ENCODE measurements at places on chromosomes 2 and 18.

DNA sequence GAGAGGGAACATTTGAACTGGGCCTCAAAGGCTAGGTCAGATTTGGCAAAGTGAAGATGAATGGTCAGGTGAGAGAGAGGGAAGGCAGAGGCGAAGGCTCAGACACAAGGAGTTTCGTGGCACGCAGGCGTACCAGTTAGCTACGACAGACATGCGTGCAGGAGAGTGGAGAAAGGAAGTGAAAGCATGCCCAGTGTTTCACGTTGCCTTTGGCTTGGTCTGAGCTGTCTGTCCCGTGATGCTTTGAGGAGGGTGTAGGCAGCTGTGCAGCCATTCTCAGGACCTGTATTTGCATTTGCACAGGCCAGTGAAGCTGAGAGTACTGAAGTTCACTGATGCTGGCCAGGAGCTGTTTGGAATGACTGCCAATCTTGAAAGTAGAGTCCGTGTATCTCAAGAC, 69.5 kb downstream of the HNRNPLL start:
- DNase-seq = no peak

DNA sequence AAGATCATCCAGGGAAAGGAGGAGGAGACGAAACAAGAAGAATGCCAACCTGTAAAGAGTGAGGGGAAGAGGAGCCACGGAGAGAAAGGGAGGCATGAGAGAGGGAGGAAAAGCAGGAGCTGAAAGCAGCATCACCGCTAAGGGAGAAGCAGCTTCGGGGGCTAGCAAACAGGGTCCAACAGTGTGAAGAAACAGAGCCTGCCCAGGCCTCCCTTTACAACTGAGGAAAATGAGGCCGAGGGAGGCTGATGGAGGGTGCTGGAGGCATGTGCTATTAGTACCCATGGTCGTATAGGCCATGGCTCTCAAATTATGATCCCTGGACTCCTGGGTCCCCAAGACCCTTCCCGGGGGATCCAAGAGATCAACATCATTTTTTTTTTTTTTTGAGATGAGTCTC, 50.4 kb upstream of the ASPRV1 start:
- no peak for DNase-seq

GRCh38 chr2:234796045-234796591, 155.7 kb upstream of the SH3BP4 start:
- DNase-seq = no peak

DNA sequence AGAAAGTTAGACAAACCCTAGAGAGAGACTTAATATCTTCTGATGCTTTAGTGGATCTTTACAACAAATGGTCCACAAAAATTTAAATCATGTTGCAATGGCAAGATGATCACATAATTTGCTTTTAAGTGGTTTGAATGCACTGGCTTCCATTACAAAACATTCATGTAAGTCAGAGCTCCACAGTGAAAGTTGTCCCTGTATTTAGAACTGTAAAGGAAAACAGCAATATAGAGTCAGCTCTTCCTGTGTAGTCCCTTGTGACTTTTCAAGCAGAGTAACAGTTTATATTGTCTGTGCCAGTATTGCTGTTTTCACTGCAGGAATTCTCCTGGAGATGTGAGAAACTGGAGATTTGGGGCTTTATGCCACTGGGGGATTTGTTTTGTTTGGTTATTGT, 77.7 kb downstream of the MEIS1 start:
- no peak for DNase-seq

- DNase-seq = no peak
Measured at GRCh38 chr2:96783388-96783787, 22.7 kb downstream of the CNNM4 start.

GRCh38 chr2:12702168-12703121, 14.3 kb upstream of the TRIB2 start:
- DNase-seq = peak; percentile 36

DNA sequence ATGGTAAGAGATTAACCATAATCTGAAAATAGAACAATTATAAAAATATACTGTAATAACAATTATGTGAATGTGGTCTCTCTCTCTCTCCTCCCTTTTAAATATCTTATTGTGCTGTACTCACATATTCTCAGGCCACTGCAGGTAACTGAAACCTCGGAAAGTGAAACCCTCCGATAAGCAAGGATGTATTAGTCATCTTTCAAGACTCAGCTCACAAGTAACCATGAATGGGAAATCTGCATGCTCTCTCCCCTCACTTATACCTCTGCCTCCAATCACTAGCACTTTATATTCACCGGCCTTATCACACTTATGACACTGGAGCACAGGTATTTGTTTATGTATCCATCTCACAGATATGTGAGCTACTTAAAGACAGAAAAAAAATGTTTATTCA, 139.7 kb downstream of the LRP2 start:
- no peak for DNase-seq

GRCh38 chr2:113070606-113070975, 2.8 kb downstream of the IL1F10 start:
- no peak for DNase-seq

- peak; percentile 37 for DNase-seq
Measured at GRCh38 chr2:235614176-235614860, 120.5 kb downstream of the AGAP1 start.

- no peak for DNase-seq
Measured at GRCh38 chr2:135799738-135800137, 37.2 kb downstream of the LCT start.

DNA sequence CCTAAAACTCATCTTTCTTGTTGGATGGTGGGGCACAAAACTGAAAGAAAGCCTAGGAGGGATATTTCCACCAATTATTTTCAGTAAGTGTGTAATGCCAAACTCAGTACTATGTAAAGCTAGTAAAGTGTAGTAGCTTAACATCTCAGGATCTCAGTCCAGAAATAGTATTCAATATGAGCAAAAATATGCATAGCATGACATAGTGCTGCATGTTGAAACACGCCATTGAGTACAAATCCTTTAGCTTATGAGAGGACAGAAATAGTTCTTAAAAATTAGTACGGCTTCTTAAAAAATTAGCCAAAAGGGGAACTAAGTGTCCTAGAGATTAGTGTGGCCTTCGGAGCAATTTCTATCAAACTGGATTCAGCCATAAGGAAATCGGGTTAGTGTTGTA, 21.7 kb upstream of the ATL2 start:
- DNase-seq = no peak

- DNase-seq = no peak
Measured at GRCh38 chr18:10604182-10604581, 78.4 kb downstream of the NAPG start.

GRCh38 chr18:44516450-44516849, 164.2 kb upstream of the SETBP1 start:
- DNase-seq = no peak

GRCh38 chr2:112147382-112148168, 9.4 kb downstream of the FBLN7 start:
- no peak for DNase-seq

DNA sequence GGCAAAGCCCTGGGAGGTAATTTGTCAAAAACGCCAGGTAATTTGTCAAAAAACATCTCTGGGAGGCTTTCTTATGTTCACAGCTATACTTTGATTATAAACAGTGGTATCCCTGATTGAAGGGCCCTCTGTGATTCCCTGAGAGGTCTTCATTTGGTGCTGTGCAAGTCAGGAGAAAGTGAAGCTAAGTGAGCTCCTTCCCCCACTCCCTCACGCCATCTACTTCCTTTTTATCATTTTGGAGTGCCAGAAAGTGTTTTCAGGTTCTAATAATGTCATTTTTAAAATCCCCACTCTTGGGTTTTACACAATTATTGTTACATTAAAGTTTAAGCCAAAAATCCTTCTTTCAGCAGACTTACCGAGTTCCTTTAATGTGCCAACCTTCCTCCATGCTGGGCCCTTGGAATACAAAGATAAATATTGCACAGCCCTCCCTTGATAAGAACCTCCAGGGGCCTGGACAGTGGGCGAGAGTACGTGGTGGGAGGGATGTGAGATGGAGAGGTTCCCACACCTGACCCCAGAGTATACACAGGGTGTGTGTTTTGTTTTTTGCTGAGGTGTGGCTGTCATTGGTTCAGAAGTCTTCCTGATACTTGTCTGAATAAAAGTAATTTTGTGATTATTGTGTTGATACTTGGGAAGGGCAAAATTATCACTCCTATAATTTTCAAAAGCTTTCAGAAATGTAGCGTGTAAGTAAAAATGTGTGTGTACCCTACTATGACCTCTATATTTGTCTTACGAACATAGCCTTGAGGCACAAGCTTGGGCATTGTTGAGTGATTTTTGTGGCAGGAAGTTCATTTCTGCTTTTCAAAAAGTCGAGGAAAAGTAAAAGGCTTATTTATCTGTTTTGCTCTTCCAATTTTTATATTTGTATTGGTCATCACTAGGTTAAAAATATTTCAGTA, 8.2 kb downstream of the MAPRE2 start:
- no peak for DNase-seq

GRCh38 chr18:23458830-23459529, 5.9 kb downstream of the RIOK3 start:
- DNase-seq = no peak

GRCh38 chr18:50282521-50283335, 1.4 kb upstream of the MBD1 start:
- no peak for DNase-seq

- no peak for DNase-seq
Measured at GRCh38 chr2:215553946-215554345, 118.1 kb upstream of the FN1 start.

DNA sequence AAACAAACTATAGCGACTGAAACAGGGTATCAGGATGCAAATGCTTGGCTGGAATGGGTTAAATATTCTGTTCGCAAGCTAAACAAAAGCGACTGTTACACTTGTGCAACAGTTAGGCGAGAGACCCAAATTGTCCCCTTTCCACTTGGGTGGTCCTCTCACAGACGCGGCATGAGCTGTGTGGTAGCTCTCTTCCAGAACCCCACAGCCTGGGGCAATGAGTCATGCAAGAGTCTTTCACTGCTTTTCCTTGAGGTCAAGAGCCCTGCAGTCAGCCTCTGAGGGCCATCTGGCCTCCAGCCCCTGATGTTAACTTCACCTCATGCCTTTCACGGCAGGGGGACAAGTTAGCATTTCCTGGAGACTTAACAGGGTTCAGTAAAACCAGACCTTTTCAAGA, 25.7 kb downstream of the SULT1C4 start:
- no peak for DNase-seq

GRCh38 chr2:126571403-126571802, 84.6 kb upstream of the GYPC start:
- no peak for DNase-seq

DNA sequence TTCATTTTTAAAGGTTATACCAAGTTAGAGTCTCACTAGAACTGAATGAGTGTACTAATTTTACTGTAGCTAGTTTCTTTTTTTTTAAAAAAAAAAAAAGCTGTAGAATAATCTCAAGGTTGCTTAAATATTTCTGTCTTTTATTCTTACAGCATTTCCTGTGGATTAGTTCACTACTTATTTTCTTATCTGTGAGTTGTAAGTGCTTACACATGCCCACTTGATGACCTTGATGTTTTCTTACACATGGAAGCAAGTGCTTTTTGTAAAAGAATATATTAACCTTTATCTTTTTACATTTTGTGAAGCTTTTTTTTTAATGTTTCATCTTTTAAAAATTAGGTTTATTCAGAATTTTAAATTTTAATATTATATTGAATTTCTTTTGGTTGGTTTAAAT, 57.8 kb downstream of the MSH2 start:
- no peak for DNase-seq

GRCh38 chr18:39748727-39749126, 2183.1 kb upstream of the CELF4 start:
- no peak for DNase-seq

GRCh38 chr2:65778137-65778536, 345.7 kb upstream of the SPRED2 start:
- no peak for DNase-seq

DNA sequence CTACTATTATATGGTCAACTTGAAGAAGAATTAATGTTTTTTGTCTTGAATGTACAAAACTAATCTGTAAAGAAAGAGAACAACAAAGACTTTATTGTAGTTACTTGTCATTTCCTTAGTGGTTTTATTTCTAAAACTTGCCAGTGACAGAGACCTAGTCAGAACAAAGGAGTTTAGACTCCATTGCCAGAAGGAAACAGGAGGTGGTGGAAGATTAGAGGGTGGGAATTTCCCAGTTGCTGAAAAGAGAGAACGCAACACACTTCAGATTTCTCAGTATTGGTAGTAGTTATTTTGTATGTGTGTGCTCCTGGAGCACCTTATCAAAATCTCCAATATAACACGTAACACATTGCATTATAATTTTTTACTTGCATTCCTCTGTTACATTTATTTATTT, 81.4 kb downstream of the CDCA7 start:
- DNase-seq = no peak

DNA sequence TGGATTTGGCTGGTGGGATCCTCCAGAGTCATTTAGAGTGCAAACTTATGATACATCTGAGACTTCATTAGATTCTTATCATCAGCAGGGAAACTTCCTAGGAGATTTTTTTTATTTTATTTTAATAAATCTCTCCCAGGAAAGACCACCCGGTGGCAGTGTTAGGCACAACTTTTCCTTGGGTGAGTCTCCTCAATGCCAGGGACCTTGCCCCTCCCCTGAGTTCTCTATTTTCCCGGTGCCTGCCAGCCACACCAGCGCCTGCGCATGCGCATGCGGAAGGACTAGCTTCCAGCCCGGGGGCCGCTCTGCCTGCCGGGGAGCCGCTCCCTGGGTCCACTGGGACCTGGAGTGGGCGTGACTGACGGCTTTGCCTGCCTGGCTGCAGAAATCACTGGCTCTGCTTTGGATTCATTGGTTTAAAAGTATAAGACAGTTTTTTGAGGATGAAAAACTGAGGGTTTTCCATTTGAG, 86.6 kb downstream of the TMEM182 start:
- DNase-seq = peak; percentile 96

DNA sequence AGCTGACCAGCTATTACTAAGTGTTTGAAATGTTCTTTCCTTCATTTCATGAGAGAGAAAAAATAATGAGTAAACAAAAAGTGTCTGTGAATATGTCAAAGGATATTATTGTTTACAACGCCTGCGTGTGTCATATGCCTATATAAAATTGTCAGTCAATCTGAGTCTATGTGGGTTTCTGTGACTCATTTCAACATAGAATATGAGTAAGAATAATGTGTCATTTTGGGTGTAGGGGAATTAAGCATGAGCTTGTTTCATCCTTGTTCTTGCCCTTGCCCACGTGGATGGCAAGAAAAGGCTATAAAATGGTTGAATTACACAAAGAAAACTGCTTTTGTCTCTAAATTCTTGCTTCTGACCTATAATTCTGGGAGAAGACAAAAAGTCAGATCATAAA, 466.0 kb downstream of the PTH2R start:
- no peak for DNase-seq

DNA sequence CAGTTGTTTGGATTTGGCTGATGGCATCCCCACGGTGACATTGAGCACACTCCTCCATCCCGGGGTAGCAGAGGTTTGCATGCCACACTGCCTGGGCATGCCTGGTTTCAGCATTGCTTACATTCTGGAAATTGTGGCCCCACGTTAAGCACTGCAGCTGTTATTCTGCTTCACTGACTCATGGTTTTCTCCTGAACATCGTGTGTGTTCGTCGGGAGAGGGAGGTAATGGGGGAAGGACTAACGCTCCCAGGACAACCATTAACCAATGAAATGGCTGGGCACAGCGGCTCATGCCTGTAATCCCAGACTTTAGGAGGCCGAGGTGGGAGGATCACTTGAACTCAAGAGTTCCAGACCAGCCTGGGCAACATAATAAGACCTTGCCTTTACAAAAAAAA, 28.2 kb upstream of the YWHAQ start:
- DNase-seq = peak; percentile 68

- no peak for DNase-seq
Measured at GRCh38 chr2:60488291-60488690, 65.2 kb downstream of the BCL11A start.

Measured in NCI-H2171 (cell line).